ENCODE measurements at places on chromosomes 2 and 18. TPM values are rescaled to one million over a fixed set of nuclear protein-coding genes. Genes with fewer than 3 reads are reported as not detected.
A peak's percentile ranks its signal among the peaks of the same experiment; 100 is the strongest.

TNFAIP6 gene
- not detected for total RNA-seq

- no peak for DNase-seq
Measured at GRCh38 chr18:48841381-48842258, 109.1 kb downstream of the SMAD7 start.

MAPK4 gene
- total RNA-seq: not detected

TRPM8 gene
- total RNA-seq: not detected

DNA sequence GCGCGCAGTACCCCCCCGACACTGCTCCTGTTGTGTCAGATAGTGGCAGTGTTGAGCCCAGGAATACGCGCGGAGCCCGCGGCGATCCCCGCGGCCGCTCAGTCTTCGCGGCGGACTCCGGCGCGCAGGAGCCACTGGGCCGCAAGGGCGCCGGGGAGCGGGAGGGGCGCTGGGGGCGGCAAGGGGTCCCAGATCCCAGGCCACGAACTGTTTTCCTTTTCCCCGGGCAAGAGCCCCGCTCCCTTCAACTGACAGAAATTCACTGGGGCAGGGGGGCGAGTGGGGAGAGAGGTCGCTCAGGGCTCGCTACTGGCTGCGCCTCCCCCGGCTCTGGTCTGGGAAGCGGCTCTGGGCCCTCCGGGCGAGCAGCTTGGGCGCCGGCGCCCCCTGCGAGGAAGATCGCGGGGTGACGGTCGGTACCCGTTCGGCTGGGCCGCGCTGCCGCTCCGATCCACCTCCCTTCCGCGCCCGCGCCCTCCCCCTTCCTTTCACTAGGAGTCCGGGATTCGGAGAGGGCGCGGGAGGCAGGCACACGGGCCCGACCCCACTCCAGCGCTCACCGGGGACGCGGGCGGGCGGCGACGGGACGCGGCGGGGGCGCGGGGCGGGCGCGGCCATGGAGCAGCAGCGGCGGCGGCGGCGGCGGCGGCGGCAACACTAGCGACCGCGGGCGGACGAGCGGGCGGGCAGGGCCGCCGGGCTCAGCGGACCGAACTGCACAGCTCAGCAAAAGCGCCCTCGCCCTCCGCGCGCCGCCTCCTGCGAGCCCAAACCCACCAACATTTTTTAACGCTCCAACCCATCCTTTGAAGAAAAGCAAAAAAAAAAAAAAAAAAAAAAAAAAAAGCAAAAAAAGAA is 1.4 kb upstream of the SETBP1 start:
- peak; percentile 50 for DNase-seq

DNA sequence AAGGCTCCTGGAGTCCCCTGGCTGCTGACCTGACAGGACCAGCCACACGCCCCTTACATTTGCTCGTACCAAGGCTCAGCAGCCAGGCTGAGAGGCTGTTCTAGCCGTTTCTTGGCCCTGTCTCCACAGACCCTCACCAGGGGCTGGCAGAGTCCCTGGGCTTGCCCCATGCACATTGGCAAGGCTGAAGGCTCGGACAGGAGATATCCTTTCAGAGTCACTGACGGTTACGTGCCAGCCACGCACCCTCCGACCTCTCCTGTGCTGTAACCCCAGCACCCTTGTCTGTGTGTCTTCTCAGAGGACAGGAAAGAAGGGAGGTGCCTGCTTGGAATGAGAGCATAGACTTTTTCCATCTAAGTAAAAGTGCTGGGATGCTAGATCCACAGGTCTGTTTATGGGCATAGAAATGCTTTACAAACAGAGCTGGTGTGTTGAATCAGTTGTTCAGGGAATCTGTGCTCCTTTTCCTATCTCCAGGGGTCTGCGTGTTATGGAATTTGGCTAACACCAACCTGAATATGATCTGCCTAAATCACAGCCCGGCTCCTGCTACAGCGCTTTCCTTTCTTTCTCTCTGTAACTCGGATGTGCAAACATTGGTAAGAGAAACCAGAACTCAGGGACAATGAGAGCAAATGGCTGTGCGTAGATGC is 41.0 kb downstream of the COPS8 start:
- DNase-seq: no peak

DNA sequence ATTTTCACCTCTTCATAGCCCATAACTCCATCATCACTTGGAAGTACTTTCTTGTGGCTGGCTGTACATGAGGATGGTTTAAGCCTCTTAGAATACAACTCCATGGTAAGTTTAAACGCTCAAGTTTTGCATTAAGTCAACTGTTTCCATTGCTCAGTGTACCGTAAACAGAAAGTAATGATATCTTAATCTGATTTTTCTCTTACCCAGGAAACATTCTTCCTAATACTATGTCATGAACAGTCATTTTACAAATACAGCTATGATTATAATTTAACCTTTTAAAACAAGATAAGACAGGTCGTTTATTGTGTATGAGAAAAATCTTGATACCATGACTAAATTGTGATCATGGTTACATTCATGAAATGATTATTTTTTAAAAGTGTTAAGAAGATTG is 11.6 kb upstream of the DYNC2LI1 start:
- DNase-seq: no peak

DNA sequence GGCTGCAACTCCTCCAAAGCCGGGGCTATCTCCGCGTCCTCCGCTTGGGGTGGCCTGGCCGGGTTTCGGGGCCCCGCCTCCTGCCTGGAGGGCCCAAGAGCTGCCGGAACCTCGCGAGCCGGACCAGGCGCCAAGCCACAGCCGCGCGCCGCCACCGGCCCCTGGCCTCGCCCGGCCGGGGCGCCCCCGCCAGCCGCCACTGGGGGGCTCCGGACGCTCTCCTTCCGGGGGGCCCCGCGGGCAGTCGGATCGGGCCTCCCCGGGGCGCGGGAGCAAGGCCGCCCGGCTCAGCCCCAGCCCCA is 17.4 kb upstream of the HAAO start:
- no peak for DNase-seq

- DNase-seq: no peak
Measured at GRCh38 chr2:122001441-122001874, 246.0 kb downstream of the TSN start.

DOK6 gene
- total RNA-seq: not detected

GRCh38 chr2:218400167-218400929 is 680 bp downstream of the CTDSP1 start:
- peak; percentile 21 for DNase-seq

DNA sequence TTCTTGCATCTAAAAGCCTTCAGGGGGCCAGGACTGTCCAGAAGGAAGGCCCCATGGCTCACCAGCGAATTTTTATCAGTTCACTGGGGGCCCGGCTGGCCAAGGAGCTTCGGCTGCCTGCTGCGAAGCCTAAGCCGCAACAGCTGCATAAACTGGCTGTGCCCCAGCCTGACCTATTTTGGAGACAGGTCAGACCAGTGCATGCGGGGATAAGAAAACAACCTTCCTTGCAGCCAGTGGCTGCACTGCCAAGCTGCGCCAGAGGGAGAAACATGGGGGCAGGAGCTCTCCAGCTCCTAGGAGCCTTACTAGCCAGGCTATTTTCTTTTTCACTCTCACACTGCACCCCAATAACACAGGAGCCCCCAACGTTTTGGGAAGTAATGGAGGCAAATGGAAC is 15.2 kb downstream of the PAX3 start:
- no peak for DNase-seq

- no peak for DNase-seq
Measured at GRCh38 chr2:39281391-39281790, 37.6 kb upstream of the CDKL4 start.

DNA sequence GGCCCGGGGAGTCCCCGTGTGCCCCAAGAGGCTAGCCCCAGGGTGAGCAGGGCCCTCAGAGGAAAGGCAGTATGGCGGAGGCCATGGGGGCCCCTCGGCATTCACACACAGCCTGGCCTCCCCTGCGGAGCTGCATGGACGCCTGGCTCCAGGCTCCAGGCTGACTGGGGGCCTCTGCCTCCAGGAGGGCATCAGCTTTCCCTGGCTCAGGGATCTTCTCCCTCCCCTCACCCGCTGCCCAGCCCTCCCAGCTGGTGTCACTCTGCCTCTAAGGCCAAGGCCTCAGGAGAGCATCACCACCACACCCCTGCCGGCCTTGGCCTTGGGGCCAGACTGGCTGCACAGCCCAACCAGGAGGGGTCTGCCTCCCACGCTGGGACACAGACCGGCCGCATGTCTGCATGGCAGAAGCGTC is 16.9 kb upstream of the FAHD2A start:
- no peak for DNase-seq
